ENCODE measurements at places on chromosomes 4 and X. TPM values are rescaled to one million over a fixed set of nuclear protein-coding genes. Genes with fewer than 3 reads are reported as not detected.
A peak's percentile ranks its signal among the peaks of the same experiment; 100 is the strongest.

Gene RENBP
- total RNA-seq = not detected

Gene PCDH10
- 0.48 TPM for total RNA-seq

Gene NKX6-1
- total RNA-seq = not detected

Gene ETDA
- not detected for total RNA-seq

DNA sequence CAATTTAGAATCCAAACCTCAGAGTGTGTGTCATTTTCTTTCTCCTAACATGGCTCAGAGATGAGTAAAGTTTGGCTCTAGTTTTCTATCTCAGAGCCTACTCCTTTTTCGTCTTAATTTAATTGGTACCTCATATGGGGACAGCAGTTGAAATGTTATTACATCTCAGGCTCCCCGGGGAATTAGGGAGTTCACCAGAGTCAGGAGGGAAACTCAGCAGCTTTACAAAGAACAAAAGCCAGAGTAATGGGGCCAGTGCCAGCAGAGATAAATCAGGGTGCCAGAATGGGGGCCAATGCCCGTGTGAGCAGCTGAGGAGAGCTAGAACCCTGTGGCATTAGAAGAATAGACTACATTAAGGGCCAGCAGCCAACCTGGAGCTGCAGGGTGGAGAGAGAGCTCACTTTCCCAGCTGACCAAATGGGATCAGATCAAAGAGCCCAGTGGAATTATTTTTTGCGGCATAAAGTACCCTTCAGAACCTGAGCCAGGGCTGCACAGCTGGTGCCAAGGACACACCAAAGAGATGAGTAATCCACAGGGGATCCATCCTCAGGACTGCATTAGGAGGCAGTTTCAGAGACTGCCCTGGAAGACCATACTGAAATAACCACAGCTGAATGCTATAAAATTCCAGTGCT is 207.1 kb upstream of the DKK2 start:
- H3K36me3 ChIP-seq = no peaks in the 10 kb centered on the region
- peak overlapping the region; percentile 56 for H3K27ac ChIP-seq
- no peak overlapping the region for H3K4me3 ChIP-seq
- no peaks in the 10 kb centered on the region for H3K27me3 ChIP-seq
- peak; percentile 35 for DNase-seq
- no peaks in the 10 kb centered on the region for H3K4me1 ChIP-seq

DNA sequence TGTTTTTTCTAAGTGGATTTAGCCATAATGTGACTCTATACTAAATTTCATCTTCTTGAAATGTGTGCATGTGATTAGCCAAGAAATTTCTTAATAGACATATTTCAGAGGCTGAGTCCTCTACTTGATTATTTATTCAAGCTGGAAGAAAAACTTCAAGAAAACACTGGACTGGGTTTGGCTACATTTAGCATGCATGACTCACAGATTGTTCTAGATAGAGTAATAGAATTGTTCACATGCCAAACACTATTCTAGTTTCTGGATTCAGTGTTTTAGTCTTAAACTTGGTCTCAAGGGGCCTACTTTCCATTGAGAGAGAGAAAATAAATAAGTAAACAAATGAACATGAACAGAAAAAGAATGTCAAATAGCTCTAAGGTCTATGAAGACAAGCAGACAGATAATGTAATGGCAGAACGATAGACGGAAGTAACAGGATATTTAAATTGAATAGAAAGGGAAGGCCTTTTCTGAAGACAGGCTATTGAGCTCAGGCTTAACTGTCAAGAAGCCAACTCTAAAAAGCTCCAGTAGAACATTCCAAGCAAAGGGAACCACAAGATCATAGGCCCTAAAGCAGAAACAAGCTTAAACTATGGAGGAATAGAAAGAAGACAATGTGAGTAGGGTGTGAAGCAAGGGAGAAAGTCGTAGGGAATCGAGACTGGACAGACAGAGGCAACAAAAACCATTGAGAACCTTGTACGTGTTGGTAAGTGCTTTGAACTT is 104.6 kb downstream of the TMEM144 start:
- no peaks in the 10 kb centered on the region for H3K4me1 ChIP-seq
- no peak for DNase-seq
- H3K4me3 ChIP-seq = no peak overlapping the region

DNA sequence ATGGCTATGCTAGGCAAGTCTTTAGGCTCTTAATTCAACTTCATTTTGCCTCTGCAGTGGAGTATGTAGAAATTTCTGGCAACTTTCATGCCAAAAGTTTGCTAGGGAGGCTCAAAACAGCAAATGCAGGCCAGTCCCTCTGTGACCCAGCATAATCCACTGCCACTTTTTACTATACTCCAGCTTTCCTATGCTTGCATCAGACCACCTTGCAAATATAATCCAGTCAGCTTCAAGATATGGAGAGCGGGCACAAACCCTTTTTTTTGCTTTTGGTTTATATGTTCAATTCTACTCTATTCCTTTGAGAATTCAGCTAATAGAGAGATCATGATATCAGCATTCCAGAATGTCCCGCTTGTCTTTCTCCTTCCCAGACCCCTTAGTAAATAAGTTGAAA is 192.0 kb upstream of the PABPC4L start:
- H3K36me3 ChIP-seq = no peaks in the 10 kb centered on the region
- H3K27me3 ChIP-seq = no peaks in the 10 kb centered on the region
- DNase-seq = no peak
- H3K4me3 ChIP-seq = no peak overlapping the region
- H3K27ac ChIP-seq = no peak overlapping the region

DNA sequence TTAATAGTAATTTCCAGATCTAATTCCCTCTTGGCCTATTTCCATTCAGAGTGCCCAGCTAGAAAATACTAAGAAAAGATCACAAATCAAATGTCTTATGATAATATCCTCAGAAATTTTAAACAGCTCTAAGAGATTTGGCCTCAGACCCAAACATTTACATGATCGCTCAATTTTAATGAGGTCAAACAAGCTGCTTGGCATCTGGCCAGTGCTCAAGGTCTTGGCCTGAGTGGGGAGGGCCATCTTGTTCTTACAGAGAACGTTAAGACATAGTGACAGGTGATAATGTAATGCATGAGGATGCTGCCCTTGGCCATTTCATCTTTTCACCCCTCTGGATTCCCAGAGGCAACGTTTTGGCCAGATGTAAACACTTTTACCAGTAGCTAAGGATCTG is 159.2 kb upstream of the SLC7A11 start:
- DNase-seq = no peak
- no peaks in the 10 kb centered on the region for H3K27me3 ChIP-seq
- no peaks in the 10 kb centered on the region for H3K4me1 ChIP-seq
- no peaks in the 10 kb centered on the region for H3K36me3 ChIP-seq

DNA sequence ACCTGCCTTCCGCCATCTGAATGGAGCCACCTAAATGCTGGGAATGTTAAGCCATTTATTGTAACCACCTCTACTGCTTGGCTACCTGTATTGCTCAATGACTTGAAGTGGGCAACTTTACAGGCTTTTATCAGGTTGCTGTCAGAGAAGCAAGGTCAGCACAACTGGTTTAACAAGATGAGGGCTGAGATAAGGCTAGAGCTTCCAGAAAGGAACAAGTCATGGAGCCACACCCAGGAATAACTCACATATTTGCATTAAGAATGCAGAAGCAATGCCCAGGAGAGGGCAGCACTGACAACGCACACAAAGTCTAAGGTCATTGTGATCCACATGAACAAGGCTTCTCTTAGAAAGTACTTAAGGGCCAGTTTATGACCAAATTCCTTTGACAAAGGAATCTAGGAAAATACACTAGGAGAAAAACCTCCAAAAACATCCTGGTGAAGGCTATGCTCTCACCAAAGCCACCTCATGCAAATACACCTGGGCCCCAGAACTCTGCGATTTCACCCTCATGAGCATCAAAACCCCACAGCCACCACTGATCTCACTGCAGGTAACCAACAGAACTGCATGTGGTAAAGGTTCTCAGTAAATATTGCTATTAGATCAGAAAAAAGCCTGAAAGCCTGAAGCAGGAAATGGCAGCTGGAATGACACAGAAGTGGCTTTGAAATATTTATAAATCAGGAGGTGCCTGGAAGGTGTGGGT is 15.0 kb upstream of the STS start:
- peak; percentile 91 for DNase-seq
- peak overlapping the region; percentile 74 for H3K27ac ChIP-seq
- no peaks in the 10 kb centered on the region for H3K4me1 ChIP-seq
- no peaks in the 10 kb centered on the region for H3K36me3 ChIP-seq
- H3K27me3 ChIP-seq = no peaks in the 10 kb centered on the region

- H3K4me1 ChIP-seq = no peaks in the 10 kb centered on the region
- DNase-seq = no peak
- H3K36me3 ChIP-seq = no peaks in the 10 kb centered on the region
- H3K27me3 ChIP-seq = no peaks in the 10 kb centered on the region
- H3K27ac ChIP-seq = no peak overlapping the region
These were observed 246.6 kb downstream of the OPHN1 start for GRCh38 chrX:68186552-68187262.

DNA sequence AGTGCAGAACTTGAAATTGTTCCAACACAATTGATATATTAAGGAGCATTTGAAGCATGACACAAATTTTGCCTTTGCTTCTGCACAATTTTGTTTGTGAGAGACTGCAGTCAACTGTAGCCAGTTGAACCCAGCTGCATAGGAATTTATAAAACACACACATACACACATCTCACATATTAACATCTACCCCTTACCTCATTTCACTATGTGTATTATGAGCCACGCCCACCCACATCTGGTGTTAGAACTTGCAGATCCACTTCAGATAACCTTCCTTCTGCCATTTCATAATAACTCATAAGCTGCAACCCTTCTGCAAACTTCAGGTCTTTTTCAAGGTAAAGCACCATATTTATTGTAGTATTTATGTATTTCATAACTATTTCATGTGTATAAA is 188.1 kb upstream of the WDFY3 start:
- no peak overlapping the region for H3K27ac ChIP-seq
- H3K4me1 ChIP-seq = no peaks in the 10 kb centered on the region
- H3K27me3 ChIP-seq = no peaks in the 10 kb centered on the region
- no peak overlapping the region for H3K4me3 ChIP-seq
- no peak for DNase-seq

DNA sequence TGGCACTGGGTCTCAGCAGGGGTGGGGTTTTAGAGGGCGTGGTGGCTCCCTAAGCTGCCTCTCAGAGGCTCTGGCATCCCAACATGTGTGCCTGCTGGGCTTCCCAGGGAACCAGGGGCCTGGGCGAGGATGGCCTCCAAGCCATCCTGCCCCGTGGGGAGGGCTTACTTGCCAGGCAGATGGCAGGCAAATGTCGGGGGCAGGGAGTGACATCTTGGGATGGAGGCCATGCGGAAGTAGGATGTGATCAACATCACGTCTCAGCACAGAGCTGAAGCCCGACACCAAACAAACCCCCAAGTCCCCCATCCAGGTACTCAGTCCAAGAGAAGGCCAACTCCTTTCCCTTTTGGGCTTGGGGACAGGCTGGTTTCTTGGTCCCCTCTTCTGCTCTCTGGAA is 4.7 kb downstream of the L1CAM start:
- no peaks in the 10 kb centered on the region for H3K36me3 ChIP-seq
- no peak overlapping the region for H3K4me3 ChIP-seq
- H3K27ac ChIP-seq = no peak overlapping the region
- DNase-seq = no peak
- peaks cover 54% of the 10 kb centered on the region for H3K27me3 ChIP-seq

DNA sequence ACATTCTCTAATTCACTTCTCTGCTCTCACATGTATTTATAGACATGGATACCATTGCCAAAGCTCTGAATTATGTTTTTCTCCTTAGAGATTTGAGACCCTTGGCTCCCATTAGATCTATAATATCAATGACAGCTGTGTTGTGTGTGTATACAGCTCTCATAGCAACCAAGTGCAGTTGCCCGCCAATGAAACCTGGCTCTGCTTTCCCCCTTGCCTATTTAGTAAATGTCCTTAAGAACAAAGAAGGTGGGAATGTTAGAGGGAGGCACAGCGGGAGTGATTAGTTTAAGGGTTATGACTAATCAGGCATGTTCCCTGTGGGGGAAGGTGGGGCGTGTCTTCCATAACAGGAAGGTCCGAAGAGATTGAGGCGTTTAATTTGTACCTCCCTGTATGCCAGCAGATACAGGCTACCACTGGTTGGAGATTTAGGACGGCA is 100.5 kb upstream of the TBC1D9 start:
- DNase-seq = no peak
- no peaks in the 10 kb centered on the region for H3K27me3 ChIP-seq
- H3K4me1 ChIP-seq = no peaks in the 10 kb centered on the region
- H3K4me3 ChIP-seq = no peak overlapping the region
- H3K27ac ChIP-seq = no peak overlapping the region
- H3K36me3 ChIP-seq = no peaks in the 10 kb centered on the region

GRCh38 chrX:18753631-18754030 is 46.2 kb downstream of the PPEF1 start:
- H3K4me3 ChIP-seq = no peak overlapping the region
- no peak for DNase-seq
- no peaks in the 10 kb centered on the region for H3K36me3 ChIP-seq
- H3K27ac ChIP-seq = no peak overlapping the region
- H3K4me1 ChIP-seq = no peaks in the 10 kb centered on the region

DNA sequence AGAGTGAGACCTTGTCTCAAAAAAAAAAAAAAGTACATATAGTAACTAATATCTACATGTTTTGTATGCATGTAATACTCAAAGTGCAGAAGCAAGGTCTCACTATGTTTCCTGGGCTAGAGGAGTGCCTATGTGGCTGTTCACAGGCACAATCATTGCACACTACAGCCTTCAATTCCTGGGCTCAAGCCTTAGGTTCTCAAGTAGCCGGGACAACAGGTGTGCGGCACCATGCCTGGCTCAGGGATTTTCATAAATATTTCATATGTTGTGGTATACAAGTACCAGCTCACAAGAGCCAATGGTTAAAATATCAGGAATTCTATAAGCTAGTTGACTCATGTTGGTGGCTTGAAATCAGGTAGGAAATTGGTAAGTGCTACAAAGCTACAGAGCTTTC is 94.8 kb downstream of the LARP7 start:
- DNase-seq = no peak
- no peak overlapping the region for H3K27ac ChIP-seq
- H3K36me3 ChIP-seq = no peaks in the 10 kb centered on the region
- H3K4me3 ChIP-seq = no peak overlapping the region
- no peaks in the 10 kb centered on the region for H3K27me3 ChIP-seq

DNA sequence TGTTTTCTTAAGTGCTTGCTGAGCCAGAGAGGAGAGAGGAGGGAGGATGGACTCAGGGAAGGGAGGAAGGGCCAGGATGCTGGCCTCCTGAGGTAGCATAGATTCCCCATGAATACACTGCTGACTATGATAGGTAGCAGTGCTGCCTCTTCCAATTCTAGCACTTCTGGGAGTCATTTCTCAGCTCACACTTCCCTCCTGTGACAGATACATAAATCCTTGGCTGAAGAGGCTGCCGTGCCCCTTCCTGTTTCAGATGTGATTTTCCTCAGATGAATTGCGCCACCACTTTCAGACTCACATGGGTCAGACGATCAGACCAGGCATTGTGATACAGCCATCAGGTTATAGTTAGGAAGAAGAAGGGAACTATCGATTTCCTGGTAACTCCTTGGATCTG is 22.4 kb downstream of the TSC22D3 start:
- H3K4me1 ChIP-seq = no peaks in the 10 kb centered on the region
- no peak for DNase-seq

- H3K36me3 ChIP-seq = no peaks in the 10 kb centered on the region
- H3K27me3 ChIP-seq = no peaks in the 10 kb centered on the region
- no peaks in the 10 kb centered on the region for H3K4me1 ChIP-seq
- H3K4me3 ChIP-seq = no peak overlapping the region
- H3K27ac ChIP-seq = no peak overlapping the region
These were observed 64.5 kb downstream of the SMC1A start for GRCh38 chrX:53357799-53358530.

Data from transverse colon (tissue), 4 donors.